ENCODE measurements at places on chromosomes 6 and 20. TPM values are rescaled to one million over a fixed set of nuclear protein-coding genes. Genes with fewer than 3 reads are reported as not detected.

- DNase-seq: no peak
Measured at GRCh38 chr6:170021579-170021978, 269.3 kb downstream of the DLL1 start.

MYB gene
- 0.08 TPM for total RNA-seq

DNA sequence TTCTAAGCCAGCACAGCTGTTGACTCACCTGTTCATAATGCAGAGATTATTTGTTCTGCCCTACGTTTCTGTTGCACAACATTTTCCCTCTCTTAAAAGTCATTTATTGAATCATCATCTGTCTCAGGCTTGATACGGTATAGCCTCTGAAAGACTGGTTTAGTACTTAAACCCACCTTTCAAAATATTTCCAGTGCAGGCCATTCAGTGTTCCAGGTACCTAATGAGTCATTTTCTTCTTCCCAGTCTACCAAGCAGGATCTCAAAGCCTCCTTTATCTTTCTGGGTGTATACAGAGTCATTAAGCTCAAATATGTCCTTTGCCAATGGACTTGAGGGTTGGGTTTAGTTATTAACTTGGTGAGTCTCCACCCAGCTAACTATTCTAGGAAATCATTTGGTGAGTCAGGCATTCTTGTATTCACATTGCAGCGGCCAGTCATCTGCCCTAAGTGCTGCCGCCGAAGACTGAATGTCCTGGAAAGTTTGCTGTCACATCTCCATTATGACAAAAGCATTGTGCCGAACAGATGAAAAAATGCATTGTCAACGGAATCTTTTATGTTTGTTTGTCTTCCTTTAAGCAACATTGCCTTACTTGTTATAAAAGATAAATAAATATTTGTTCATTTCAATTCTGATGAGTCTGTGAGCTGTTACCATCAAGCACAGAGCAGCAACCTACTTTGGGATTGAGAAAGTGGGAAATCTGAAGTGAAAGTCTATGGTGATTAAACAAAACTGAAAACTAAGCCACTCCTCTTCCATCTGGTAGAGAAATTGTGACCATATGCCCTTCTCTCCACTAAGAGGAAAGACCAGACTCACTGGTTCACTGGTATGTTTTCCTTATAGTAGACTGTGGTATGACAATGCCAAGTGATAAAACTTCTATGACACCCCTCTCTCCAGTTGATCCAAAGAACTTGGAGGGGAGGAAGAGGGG, 14.3 kb upstream of the FAM135A start:
- no peak for DNase-seq

RFX6 gene
- not detected for total RNA-seq

Data from left ventricle myocardium inferior (tissue), 1 donor.